ENCODE measurements at places on chromosomes 16 and 17.

DNA sequence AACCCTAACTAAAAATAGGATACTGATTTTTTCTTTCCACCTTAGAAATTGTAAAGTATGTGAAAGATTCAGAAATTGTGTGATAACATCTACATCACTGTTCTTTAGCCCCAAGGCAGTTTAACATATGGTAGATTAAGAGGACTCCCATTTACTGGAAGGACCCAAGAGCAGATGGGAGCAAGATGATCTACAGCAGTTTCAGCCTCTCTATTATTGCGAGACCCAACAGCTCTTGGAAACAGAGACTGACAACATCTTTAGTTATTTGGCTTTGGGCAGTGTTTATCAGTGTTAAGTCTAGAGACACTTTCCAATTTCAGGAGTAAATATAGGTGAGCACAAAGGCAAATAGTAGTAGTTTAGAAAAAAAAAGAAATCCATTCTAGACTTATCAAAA lies 124.9 kb upstream of the CORO6 start:
- no peak for DNase-seq

- DNase-seq, result no peak
These were observed 171.7 kb upstream of the ASIC2 start for GRCh38 chr17:33464669-33465280.

- DNase-seq, result no peak
These were observed 1287.8 kb upstream of the CDH8 start for GRCh38 chr16:63323722-63324705.

DNA sequence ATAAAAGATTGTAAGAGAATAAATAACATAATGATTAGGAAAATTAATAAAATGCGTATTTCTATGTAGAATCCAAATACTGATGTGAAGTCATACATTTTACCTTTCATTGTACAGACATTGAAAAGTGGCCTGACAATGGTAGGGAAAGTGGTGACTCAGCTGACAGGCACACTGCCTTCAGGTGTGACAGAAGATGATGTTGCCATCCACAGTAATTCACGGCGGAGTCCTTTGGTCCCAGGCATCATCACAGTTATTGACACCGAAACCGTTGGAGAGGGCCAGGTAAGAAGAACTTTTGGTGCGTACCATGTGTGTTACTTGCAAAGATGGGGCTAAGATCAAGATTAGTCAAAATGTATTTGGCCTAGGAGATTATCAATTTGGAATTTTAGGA lies 232.8 kb downstream of the BCAS3 start:
- no peak for DNase-seq

- DNase-seq, result no peak
These were observed 32.4 kb upstream of the CDYL2 start for GRCh38 chr16:80836846-80837245.

DNA sequence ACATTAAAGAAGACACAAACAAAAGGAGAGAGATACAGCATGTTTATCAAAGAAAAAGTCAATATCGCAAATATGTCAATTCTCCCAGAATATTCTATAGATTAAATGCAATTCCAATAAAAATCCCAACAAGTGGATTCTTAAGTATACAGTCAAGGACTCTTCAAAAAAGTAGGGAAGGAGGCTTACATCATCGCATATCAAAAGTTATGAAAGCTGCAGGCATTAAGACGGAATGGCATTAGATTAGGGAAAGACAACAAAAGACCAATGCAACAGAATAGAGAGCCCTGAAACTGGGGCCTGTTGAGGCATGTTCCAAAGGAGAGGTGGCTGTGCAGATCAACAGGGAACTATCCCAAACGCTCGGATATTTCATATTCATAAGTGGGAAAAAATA lies 76.0 kb downstream of the MARCHF10 start:
- no peak for DNase-seq

DNA sequence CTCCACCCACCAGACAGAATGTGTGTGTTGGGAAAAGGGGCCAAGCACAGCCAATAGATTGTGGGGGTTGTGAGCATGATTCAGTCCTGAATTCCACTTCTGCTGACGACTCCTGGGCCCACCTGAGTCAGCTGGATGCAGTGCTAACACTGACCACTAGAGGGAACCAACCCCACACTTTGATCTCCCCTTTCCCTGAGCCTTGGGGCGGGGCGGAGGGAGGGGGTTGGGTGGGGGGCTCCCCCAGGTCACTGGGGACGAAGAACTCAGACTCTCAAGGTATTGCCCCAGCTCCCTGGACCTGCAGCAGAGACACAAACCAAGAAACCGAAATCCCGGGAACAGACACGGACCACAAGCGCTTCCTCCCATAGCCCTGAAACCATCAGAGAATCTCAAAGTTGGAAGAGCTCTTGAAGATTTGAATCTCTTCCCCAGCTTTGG lies 621 bp upstream of the CSHL1 start:
- peak; percentile 77 for DNase-seq

- DNase-seq, result no peak
These were observed 44.1 kb downstream of the SRCIN1 start for GRCh38 chr17:38561416-38562214.

DNA sequence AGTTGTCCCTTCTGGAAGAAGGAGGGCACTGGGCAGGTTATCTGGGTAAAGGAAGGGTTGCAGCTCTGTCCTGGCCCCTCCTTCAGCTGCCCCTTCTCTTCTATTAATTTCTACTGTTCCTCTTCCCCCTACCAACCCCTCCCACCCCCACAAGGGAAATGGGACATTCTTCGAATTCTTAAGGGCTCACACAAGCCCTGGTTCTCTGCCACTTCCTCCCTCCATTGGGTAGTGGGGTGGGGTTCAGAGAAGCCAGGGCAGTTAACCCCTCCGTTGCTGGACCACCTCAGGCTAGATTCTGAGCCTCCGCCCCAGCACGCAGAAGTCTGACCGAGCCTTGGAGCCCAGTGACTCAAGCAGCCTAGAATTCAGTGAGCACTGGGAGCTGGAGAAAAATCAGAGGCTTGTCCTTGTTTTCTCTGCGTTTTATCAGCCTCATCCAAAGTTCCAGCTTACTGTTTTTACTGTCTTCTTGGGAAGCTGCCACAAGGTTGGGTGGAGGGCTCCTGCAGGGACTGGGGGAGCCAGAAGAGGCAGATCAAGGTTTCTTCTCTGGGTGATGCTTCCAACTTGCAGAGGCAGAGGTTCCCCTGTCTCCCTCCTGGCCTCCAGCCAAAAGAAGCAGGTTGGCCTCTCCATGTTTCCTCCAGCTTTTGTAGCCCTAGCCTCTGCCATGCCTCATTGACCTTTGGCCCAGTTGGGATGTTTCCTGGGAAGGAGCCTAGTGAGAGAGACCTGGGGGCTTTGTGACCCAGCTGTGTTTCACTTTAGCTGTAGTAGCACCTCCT lies 10.2 kb downstream of the LASP1 start:
- peak; percentile 54 for DNase-seq

GRCh38 chr16:58506241-58507194 lies 6.6 kb downstream of the NDRG4 start:
- no peak for DNase-seq

- DNase-seq, result no peak
These were observed 142.4 kb downstream of the TOX3 start for GRCh38 chr16:52404546-52404945.

DNA sequence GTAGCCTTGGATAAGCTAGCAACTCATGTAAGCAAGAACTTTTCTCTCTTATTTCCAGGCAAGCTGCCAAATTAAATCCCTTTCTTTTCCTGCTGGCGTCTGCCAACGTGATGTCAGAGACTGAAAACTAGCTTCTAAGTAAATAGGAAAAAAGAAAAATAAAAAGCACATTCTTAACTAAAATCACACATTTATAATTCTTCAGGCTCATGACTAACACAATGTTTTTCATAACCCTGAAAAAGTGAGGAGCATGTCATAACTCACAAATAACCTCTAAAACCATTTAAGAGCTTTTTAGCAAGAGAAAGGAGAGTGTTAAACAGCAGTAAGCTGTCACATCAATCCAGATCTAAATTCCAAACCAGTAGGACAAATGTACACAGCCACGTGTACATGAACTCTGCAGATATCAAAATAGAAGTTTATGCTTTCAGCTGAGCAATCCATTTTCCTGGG lies 110.0 kb downstream of the N4BP1 start:
- DNase-seq, result no peak

DNA sequence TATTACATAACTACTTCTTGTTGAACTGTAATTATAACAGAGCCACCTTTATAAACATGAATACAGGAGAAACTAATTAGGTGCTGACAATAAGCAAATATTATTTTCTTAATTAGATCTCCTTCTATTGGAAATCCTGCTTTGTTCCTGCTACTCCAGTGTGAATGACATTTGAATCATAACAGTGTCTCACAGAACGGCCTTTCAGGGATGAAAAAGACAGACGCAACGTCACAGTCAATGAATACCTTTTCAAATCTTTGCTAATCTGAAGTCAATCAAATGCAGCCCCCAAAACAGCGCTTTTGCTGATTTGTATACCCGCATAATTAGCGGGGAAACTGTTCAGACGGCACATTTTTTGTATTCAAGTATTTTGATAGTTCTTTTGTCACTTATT lies 240.4 kb upstream of the CDH8 start:
- DNase-seq, result no peak

- DNase-seq, result no peak
These were observed 14.0 kb upstream of the ATP2C2 start for GRCh38 chr16:84354306-84354705.

DNA sequence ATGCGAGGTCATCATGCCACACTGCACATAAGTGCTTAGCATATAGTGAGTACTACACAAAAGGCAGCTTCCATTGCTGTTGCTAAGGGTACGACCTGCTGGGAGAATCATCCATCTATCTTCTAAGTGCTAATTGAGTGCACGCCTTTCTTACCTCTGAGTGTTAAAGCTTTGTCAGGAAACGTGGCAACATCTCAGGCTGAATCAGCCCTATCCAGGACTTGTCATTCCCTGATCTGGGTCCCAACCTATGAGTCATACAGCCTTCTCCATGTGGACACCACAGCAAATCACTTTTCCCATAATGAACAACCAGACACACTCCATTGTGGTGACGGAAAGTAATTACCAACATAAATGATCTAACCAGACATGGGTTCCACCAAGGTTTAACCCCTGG lies 201.1 kb upstream of the MAF start:
- DNase-seq, result no peak

DNA sequence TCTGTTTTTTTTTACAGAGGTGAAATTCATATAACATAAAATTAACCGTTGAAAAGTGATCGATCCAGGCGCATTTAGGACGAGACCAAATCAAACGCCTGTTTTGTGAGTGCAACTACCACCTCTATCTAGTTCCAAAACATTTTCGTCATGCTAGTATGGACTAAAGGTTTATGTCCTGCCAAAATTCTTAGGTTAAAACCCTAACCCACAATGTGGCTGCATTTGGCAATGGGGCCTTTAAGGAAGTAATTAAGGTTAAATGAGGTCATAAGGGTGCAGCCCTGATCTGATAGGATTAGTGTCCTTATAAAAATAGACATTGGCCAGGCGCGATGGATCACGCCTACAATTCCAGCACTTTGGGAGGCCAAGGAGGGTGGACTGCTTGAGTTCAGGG lies 32.8 kb upstream of the RCVRN start:
- DNase-seq, result no peak

DNA sequence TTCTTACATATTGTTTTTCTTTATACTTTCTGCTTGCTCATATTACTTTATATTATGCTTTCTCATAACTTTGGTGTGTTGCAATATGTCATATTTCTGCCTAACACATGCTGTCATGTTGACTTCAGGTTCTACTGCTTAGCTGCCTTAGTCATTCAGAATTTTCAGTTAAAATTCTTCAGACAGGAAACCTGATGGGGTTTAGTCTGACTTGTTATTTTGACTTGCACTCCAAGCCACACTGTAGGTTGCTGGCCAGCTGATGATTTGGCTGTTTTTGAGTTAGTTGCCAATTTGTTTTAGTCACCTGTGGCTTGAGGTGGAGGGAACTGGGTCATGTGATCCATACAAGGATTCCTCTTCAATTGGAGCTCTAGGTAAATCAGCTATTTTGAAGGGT lies 315.4 kb downstream of the MAP2K6 start:
- no peak for DNase-seq

GRCh38 chr16:78894886-78895285 lies 705.7 kb downstream of the MAF start:
- no peak for DNase-seq

- no peak for DNase-seq
These were observed 12.4 kb downstream of the P3H4 start for GRCh38 chr17:41799366-41799765.

DNA sequence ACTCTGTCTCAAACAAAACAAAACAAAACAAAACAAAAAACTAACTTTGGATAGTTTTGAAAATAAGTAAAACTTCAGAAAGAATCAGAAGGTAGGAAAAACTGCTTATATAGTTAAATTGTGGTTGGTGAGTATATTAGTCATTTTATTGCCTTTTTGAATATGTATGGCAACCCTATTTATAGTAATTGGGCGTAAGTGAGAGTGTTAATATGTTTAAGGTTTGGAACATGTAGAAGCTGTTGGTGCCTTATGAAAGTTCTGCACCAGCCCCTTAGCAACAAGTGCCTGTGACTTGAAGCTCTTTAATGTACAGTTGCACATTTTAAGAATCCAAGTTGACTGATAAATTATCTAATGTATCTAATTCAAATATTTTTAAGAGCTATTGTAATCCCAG lies 47.4 kb upstream of the ABCC11 start:
- DNase-seq, result no peak

- DNase-seq, result no peak
These were observed 2.4 kb downstream of the RHBDF2 start for GRCh38 chr17:76498876-76499251.

- no peak for DNase-seq
These were observed 2293.6 kb downstream of the TP53TG3F start for GRCh38 chr16:35752773-35753558.

GRCh38 chr17:74819801-74820436 lies 39.8 kb downstream of the GRIN2C start:
- DNase-seq, result no peak

DNA sequence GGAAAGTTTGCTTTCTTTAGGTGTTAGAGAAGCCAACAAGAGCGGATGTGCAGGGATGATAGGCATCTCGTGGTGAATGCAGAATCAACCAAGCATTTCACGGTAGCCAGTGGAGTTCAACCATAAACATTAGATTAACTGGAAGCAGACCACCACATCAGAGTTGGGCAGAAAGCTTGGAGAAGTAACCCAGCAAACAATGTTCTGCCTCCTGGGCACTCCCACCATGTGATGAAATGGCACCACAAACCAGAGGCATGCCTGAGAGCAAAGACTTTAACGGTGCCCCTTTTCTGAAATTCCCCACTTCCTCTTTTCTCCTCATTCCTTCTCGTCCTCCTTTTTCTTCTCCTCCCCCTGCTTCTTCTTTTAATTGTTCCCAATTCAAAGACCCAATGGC lies 193.5 kb upstream of the ANKFN1 start:
- no peak for DNase-seq

- DNase-seq, result no peak
These were observed 34.9 kb downstream of the TOM1L2 start for GRCh38 chr17:17937201-17937853.

DNA sequence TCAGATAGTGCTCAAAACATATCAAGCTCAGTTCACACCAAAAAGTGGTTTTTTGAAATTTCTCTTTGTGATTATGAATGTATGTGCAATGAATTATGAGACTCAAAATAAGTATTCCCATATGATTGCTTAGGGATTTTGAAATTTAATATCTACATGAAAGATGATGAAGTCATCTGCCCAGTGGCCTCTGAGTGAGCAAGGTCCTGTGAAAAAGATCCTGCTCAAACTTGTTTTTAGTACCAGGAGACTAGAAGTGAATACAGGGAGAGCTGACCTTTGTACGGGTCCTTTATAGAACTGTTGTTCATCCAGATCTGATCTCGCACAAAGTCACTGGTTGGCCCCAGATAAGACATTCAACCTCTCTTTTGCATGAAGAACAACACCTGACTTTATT lies 151.9 kb upstream of the MAF start:
- DNase-seq, result no peak

GRCh38 chr16:10557750-10558149 lies 22.6 kb downstream of the EMP2 start:
- DNase-seq, result no peak
